ENCODE measurements at places on chromosomes 11 and 22. TPM values are rescaled to one million over a fixed set of nuclear protein-coding genes. Genes with fewer than 3 reads are reported as not detected.

The IGSF22 gene
- total RNA-seq = 0.64 TPM

The MYOD1 gene
- total RNA-seq = not detected

The SAA1 gene
- not detected for total RNA-seq

The OR5P2 gene
- total RNA-seq = not detected

The MPEG1 gene
- not detected for total RNA-seq

The DSCAML1 gene
- total RNA-seq = 1.4 TPM

The ANGPTL5 gene
- total RNA-seq = not detected

The IGF2 gene
- total RNA-seq = not detected

The PAMR1 gene
- not detected for total RNA-seq

The C11orf86 gene
- total RNA-seq = not detected

The C11orf58 gene
- total RNA-seq = 106 TPM

The UPB1 gene
- total RNA-seq = 0.09 TPM

The CFAP300 gene
- total RNA-seq = not detected

The APOL4 gene
- total RNA-seq = 17.0 TPM

The ATM gene
- 84.3 TPM for total RNA-seq

The CASP4 gene
- total RNA-seq = 96.4 TPM

The POLDIP3 gene
- 82.7 TPM for total RNA-seq
